Activated T-cell treated with anti-CD3 and anti-CD28 coated beads, Interleukin-2, amount 50 U/mL, for 1 hour (primary cell): ENCODE measurements at places on chromosomes 3 and 15.

DNA sequence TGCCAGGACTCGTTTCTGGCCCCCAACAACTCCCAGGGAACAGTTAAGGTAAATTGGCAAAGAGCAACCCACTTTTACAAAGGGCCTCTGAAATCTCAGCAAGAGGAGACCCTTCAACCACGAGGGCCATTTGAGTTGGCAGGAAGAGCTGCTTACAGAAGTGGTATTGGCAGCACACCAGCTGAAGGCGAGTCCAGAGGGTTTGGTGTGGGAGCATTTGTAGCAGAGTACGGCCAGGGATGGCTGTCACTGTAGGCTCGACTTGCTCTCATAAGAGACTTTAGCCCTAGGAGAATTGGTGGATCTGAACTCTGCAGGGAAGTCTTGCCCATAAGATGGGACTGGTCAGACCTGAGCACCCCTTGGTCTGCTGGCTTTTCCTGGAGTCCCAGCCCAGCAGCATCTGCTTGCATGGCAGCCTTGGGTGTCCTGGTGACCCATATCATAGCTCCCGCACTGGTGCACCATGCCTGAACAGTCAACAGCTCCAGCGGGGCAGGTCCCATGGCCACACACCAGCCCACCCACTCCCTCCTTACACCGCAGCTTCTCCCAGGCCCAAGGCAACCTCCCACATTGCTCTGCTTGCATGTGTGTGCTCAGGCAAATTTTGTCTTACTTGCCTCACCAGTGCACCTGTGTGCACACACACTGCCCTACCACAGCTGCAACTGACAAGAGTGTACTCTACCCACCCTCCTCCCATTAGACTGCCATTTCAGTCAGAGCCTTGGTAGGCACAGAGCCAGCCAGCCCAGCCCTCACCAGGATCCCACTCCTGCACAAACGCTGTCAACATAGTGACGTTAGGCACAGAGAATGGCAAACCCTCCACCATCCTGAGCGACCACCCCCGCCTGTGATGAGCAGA is 861.6 kb upstream of the DPPA4 start:
- DNase-seq = no peak

DNA sequence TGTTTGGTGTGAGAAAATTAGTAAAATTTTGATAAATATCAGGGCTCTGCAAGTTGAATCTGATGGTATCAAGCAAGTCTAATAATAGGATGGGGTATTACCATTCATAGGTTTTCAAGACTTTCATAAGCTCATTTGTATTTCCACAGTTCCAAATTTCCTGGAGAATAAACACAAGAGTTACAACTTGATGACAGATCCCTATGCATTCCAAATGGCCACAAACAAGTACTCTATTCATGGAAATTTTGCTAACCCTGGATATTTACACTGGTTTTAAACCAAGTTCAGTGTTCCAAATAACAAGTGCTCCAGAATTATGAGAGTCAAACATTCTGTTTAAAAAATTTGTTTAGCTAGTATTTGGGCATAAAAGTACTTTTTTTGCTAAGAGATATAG is 75.0 kb upstream of the CNTN6 start:
- DNase-seq = no peak

- no peak for DNase-seq
Observed at GRCh38 chr3:168696051-168696450, 600.3 kb upstream of the GOLIM4 start.

- no peak for DNase-seq
Observed at GRCh38 chr15:60555291-60555690, 76.3 kb upstream of the ICE2 start.
